ENCODE measurements at places on chromosomes 3 and 15. TPM values are rescaled to one million over a fixed set of nuclear protein-coding genes. Genes with fewer than 3 reads are reported as not detected.

The CHMP2B gene
- 18.5 TPM for total RNA-seq

The HHLA2 gene
- under 0.01 TPM for total RNA-seq

GRCh38 chr3:179348325-179349013 is 960 bp downstream of the MFN1 start:
- peak; percentile 15 for DNase-seq

DNA sequence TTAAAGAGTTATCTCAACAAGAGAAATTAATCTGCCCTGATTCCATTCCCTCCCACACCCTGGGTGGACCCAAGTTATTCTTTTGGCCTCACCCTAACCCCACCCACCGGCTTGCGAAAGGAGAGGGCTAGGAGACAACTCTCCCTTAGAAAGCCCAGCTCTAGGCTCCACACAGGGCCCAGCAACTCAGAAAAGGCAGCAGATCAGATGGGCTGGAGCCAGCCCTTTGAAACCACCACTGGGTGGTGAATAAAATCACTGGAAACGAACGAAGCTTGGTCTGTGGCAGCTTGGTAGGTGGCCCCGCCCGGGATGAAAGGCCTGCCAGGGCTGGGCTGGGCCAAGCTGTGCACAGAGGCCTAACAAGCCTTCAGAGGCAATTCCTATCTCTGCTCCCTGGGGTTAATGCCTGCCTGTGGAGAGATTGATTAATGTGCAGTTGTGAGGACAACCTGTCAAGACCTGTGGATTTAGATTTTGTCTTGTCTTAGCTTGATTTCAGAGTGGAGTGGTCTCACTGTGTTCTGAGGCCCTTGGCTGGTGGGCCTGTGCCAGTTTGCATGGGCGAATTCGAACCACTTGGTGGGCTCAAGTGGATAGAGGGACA is 38.8 kb downstream of the BHLHE40 start:
- DNase-seq, result peak; percentile 18

The IQCF5 gene
- total RNA-seq, result not detected

The ZDHHC23 gene
- 14.9 TPM for total RNA-seq

GRCh38 chr3:58559586-58559985 is 17.6 kb downstream of the FAM107A start:
- DNase-seq, result no peak

GRCh38 chr15:29134641-29135308 is 134.8 kb downstream of the NSMCE3 start:
- no peak for DNase-seq

The TCF12 gene
- total RNA-seq, result 111 TPM

- DNase-seq, result peak; percentile 38
Observed at GRCh38 chr15:22811640-22812039, 25.2 kb downstream of the NIPA1 start.

Data from dermis blood vessel endothelial cell (primary cell).